ENCODE measurements at places on chromosomes 7 and 10.

DNA sequence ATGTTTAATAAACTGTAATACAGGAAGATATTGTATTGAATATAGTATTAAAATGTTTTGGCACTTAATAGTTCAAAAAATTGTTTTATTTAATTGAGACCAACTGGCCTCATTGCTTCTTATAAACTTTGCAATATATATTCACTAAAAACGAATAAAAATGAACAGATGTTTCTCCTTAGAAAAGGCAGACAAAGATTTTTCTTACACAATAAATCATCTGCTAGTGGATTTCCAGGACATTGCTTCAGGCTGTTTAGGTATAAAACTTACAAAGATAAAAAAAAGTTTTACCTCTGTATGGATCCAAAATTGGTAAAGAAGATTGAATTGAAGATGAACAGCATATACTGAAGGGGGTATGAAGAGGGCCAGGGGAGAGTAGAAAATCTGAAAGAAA, 143.6 kb downstream of the AGMO start:
- no peak for DNase-seq

- DNase-seq: no peak
Measured at GRCh38 chr10:73789659-73790055, 4.3 kb downstream of the ZSWIM8 start.

DNA sequence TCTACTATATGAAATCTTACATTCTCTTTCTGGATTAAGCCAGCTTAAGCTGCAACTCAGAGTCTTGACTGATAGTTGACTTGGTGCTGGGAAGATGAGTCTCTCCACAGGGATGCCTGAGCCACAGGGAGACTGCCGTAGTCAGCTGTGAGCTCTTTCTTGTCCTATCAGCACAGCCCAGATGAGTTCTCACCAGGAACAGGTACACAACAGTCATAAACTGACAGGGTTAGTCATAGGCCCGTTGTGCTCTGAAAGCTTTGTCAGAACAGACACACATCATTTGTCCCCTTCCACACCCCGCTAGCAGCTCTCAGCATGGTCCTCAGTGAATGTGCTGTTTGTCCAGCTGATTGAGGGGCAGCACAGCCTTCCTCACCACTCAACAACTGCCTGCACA, 221.6 kb downstream of the RPS24 start:
- no peak for DNase-seq

- no peak for DNase-seq
Measured at GRCh38 chr7:111473449-111474198, 88.7 kb downstream of the IMMP2L start.

GRCh38 chr10:46552526-46553237, 3.8 kb downstream of the GPRIN2 start:
- DNase-seq: peak; percentile 1

DNA sequence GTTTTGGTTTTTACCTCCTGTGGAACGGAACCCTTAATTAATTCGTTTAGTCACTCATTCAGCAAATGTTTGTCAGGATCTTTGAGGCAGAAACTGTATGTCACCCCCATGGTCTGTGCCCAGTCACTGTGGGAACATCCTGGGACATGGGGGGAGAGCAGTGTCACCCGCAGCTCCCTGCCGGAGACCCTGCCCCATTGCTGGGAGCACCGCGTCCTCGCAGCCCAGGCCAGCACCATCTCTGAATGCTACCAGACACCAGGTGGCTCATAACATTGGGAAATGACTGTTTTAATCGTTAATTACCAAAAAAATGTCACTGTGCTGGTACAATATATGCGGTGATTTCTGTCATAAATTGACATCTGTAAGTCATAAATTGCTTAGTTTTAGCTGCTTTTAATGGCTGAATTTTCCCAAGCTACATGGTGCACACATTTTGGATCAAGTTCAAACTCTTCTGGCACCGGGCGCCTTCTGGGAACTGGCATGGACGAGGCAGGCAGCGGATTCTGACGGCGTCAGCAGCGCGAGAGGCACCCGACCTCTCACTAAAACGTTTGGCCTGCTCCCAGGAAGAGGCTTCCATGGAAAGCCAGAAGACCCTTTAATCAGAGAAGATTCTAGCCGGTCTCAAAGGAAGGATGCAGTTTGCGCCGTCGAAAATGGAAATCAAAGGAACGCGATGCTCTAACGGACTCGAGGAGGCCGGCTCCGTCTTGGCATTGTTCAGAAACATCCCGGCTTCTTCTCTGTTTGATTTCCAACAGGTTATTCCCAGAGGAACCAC, 184.2 kb downstream of the ADARB2 start:
- no peak for DNase-seq

DNA sequence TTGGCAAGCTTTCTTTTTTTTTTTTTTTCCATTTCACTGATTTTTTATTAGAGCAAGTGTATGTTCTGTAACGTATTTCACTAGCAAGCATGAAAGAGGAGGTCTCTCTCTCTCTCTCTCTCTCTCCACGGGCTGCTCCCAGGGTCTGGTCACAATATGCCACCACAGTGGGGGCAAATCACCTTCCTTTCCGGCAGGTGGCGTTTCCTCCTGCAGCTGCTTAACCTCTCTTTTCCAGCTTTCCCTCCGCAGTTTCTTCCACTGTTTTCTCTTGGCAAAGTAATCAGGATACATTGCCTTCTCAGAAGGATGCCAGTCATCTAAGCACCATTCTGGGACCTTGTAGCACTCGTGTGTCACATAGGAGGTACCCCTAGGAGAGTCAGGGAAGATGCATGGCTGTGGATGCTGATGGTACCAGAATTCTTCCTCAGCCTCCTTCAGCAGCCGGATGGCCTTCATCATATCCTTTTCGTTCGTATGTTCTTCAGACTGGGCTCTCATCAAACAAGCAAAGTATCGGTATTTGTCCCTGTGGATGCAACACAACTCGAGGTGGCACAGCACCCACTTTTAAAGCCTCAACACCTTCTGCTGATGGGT, 197.3 kb upstream of the PODXL start:
- no peak for DNase-seq

DNA sequence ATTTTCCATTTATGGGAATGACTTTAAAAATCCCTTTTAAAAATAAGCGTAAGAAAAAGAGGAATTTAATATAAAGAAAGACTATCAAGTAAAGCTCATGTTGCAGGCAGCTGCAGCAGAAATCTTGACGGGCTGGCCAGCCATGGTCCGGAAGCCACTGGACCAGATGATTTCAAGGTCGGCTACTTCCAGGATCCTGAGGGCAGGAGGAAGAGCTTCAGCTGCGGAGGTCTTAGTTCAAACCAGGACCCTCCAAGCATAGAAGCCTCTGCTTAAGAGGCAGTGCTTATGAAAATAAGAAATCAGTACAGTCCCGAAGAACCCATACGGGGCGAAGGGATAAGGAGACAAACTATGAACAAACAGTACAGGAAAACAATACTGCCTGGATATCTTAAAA, 220.2 kb upstream of the CELF2 start:
- DNase-seq: no peak

DNA sequence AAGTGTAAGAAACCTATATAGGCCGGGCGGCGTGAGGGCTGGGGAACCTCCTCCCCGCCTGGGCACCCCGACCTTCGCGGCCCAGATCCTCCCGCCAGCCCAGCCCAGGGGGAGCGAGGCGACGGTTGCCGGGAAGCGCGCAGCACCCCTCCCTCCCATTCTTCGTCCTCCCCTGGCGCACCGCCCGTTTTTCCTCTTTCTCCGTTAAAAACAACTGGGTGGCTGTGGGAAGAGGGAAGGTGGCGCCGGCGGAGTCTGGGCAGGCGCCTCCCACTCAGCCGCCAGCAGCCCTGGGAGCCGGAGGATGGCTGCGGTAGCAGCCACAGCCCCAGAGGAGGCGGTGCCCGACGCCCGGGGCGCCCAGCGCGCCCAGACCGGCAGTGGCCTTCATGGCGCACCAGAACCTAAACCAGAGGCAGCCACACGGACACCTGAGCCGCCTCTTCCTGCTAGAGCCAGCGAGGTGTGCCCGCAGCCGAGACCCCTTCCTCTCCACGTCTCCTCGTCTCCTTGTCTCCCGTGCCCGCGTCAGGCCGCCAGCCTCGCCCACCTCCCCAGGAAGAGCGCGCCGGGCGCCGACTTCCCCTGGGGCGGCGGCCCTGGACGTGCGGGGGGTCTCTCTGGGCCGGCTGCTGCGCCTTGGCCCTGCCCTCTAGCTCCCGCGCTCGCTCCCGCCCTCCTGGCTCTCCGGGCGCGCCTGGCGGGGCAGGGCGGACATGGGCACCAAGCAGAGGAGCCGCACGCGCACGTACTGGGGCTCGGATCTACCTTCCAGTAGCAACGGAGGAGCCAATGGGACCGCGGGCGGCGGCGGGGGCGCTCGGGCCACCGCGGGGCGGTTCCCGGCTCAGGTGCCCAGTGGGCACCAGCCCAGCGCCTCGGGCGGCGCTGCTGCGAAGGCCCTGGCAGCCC, 32.8 kb upstream of the SFTPD start:
- no peak for DNase-seq

DNA sequence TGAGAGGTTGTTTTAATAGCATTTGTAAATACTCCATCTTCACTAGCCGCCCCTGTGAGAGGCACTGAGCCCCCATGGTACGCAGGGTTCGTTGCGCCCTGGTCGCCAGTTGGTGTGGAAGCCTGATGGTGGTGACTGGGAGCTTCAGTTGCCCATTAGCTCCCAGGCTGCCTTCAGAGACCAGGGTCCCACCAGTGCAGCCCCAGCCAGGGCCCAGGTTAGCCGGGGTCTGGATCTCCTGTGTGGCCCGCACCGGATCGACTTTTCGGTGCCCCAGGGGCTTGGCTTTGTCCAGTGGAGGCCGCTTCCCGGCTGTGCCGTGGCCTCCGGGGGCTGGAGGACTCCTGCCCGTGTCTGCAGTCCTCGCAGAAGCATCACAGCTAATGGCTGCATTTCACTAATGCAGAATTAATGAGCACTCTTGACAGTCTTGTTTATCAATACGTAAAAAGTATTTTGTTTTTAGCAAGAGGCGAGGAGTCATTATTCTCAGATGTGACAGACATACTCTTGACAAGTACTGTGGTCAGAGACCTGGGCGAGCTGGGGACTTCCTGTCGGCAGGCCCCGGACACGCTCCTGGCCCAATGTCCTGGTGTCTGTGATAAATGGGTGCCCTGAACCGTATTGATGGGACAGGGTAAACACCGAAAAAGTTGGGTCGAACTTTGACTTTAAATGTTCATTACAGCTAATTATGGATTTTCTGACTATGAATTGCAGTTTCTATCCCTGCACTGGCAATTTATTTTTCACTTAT, 99.8 kb downstream of the NKX6-2 start:
- no peak for DNase-seq

GRCh38 chr7:50352282-50352681, 47.8 kb downstream of the IKZF1 start:
- no peak for DNase-seq

GRCh38 chr10:117762819-117763172, 220.2 kb downstream of the EMX2 start:
- no peak for DNase-seq

- DNase-seq: peak; percentile 42
Measured at GRCh38 chr10:42754155-42755027, 28.2 kb upstream of the BMS1 start.

DNA sequence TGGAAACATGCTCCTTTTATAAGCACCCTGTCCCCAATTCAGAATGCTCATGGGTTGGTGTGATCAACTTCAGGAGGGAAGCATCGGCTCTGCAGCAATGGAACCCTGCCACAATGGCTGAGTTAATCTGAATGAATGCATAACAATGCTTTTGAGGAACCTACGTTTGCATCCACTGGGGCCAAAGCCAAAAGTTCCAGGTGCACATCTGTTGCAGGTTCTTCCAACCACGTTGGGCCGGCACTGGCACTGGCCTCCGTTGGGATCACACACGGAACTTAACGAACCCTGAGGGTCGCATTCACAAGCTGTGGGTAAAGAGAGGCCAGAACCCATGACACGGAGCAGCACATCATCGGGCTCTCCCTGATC, 43.4 kb downstream of the LAMB1 start:
- DNase-seq: no peak

GRCh38 chr10:91598211-91598977, 34.5 kb downstream of the PPP1R3C start:
- no peak for DNase-seq

DNA sequence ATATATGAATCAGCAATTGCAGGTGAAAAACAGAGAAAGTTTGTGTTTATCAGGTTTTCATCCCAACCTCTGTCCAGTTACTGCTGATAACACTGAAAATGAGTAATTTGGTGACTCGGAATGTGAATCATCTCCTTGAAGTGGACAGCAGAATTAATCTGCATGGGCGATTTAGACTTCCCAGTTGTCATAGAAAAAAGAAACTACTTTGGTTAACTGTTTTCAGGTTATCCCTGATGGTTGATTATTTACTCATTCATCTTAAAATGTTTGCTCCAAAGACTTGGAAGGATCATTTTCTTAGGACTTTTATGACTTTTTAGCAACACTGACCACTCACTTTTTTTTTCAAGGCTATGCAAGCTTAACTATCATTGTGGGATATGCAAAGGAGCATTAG, 504.1 kb upstream of the ANKRD30A start:
- no peak for DNase-seq

DNA sequence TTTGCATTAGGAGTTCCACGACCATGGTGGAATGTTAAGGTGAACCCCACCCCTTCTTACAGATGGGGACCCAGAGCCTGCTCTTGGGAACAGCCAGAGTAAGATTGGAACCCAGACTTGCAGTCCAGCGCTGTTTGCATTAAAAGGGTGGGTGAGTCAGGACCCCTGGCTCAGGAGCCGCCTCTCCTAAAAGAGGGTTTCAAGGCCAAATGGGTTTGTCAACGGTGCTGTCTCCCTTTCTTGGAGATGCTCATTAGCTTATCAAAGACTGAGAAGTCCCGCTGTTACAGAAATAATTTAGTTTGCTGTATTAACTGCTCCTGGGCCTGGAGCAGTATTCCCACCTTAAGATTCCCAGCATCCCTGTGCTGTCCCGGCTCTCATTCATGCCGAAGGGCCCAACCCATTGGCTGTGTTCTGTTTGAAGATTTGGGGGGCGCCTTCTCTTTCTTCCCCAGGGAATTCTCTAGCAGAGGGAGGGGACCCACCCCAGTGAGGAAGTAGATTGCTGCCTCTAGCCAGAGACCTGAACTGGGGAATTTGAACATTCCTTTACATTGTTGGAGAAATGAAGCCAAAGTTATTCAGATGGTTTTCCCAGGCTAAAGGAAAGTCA, 1.8 kb downstream of the MARVELD1 start:
- no peak for DNase-seq

GRCh38 chr10:117464176-117464575, 78.4 kb upstream of the EMX2 start:
- no peak for DNase-seq

DNA sequence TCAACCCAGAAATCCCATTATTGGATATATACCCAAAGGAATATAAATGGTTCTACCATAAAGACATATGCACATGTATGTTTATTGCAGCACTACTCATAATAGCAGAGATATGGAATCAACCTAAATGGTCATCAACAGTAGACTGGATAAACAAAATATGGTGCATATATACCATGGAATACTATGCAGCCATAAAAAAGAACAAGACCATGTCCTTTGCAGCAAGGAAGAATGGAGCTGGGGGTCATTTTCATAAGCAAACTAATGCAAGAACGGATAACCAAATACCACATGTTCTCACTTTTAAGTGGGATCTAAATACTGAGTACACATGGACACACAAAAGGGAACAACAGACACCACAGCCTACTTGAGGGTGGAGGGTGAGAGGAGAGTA, 2.2 kb upstream of the AFAP1L2 start:
- DNase-seq: no peak

- DNase-seq: peak; percentile 32
Measured at GRCh38 chr10:113680190-113681111, 739 bp downstream of the CASP7 start.

Data from activated naive CD4-positive, alpha-beta T cell treated with Interleukin-2 at 50 U/mL for 16 hours (primary cell).